ENCODE measurements at places on chromosomes 5 and 9.

- no peak for DNase-seq
Measured at GRCh38 chr5:106545325-106545724, 1125.4 kb downstream of the EFNA5 start.

DNA sequence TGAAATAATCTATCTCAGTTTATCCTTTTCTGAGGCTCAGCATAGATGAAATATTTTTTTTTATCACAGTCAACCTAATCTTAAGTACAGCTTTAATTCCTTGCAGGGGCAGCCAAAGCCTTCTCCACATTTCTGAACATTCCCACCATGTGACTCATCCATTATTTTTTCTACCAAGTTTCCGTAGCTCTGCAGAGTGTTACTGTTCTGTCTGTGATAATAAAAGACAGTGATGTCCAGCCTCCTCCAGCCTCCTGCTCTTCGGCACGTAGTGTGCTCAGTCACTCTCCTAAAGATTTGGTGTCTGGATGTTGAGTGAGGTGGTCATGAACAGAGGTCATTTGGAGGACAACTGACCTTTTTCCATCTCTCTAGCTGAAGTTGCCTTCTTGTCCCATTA, 338.1 kb upstream of the ADAMTS16 start:
- DNase-seq = no peak

DNA sequence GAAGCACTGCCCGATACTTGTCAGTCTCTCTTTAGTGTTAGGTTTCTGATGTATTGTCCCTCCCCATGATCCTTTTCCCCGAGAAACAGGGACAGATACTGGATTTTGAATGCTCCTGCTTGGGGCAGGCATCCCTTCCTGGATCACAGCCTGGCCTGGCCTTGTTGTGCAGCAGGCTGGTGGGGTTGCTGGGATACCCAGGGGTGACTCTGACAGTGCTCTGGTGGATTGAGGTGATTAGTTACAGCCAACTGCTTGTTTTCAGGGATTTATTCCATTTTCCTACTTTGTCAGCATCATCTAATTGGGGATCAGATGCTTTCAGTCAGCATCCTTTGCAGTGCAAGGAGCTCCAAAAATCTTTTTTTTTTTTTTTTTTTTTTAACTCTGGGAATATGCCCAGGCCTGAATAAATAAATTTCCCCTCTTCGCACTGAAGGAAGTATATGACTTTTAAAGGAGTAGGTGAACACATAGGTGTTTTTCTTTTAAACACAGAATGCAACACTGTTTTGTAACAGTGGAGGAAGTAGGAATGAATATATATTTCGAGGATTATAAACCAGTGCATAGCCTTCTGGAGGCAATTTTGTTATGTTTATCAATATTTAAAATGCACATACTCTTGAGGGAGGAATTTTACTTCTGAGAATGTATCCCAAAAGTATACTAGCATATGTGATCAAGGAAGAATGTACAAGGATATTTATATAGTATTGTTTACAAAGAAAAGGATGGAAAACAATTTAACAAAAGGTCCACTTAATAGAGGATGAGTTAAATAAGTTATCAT, 127.3 kb upstream of the ELL2 start:
- no peak for DNase-seq

DNA sequence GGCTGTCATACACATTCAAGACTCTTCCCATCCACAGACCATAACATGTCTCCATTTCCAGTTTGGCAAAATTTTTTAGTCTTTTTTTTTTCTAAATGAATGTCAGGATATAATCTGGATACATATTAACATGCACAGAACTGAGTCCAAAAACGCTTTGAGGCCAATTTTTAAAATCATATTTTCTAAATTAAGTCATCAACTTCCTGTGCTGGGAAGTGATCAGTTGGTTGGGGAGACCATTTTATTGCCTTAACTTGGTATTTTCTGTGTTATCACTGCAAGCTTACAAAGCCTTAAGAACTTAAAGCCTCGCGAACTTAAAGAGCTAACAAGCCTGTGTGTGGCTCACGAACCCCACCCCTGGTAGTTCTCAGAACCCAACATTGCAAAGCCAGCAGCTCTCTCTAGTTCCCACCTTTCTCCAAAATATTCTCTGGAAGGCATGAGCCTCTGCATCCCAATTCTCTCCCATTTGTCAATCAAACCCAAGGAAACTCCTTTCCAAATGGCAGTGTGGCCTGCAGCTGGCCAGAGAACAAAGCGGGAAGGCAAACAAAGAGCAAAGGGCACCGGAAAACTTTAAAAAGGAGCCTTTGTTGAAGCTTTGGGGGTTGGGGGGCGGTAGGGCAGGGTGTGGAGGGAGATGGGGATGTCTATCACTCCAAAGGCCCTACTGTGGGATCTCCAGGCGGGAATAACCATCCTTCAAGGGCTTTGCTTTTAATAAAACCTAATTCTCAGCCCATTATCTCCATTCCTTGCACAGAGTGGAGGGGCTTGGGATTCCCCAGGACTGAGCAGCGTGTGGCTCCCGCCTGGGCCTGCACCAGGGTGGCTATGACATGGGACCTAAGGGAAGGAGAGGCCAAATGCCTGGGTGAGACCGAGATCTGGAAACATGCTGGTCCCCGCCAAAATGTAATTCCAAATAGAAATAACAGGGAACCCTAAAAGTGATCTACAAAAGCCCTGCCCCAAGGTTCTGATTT, 65.0 kb downstream of the ROR2 start:
- no peak for DNase-seq

Data from NCI-H1436 treated with DMSO at 0.1 percent for 48 hours (cell line).